ENCODE measurements at places on chromosomes 12 and 14. TPM values are rescaled to one million over a fixed set of nuclear protein-coding genes. Genes with fewer than 3 reads are reported as not detected.

DNA sequence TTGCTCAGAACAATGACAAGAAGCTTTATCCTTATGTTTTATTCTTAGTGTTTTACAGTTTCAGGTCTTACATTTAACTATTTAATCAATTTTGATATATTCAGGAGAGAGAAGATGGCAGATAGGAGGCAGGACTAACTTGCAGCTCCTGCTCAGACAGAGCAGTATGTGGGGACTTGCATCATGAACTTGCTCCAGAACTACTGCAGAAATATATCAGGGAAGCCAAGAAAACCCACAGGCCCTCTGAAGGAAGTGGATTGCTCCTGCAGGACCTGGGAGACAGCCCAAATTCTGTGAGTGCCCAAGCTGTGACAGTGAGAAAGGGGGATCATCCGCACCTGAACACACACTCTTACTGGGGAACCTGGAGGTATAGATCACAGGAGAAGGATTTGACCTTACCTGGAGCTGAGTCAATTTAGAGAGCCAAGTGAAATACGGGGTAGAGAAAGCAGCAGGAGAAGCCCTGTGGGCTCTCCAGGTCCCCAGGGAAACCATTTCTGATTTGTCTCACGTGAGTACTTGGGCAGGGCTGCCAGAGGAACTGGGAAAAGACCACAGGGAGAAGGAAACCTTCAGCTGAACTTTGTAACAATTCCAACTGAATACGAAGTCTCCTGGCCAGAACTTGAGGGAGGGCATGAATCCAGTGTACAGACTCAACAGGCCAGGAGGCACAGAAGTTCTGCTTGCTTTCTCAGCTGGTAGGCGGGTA, 28.9 kb upstream of the TSPAN8 start:
- H3K27me3 ChIP-seq: no peaks in the 10 kb centered on the region
- DNase-seq: no peak
- H3K36me3 ChIP-seq: no peaks in the 10 kb centered on the region
- no peaks in the 10 kb centered on the region for H3K4me1 ChIP-seq

GRCh38 chr14:35742442-35742841, 66.7 kb downstream of the RALGAPA1 start:
- no peaks in the 10 kb centered on the region for H3K27me3 ChIP-seq
- H3K27ac ChIP-seq: no peak overlapping the region
- no peak for DNase-seq

GRCh38 chr14:77838831-77839511, 39.1 kb downstream of the ADCK1 start:
- H3K4me1 ChIP-seq: no peaks in the 10 kb centered on the region
- no peak for DNase-seq
- H3K27me3 ChIP-seq: no peaks in the 10 kb centered on the region

Gene DICER1
- 32.7 TPM for total RNA-seq

Gene PARPBP
- 14.3 TPM for total RNA-seq

Gene MYF5
- not detected for total RNA-seq

Gene MORN3
- 0.72 TPM for total RNA-seq

GRCh38 chr12:122086641-122087285, 8.2 kb downstream of the MLXIP start:
- no peaks in the 10 kb centered on the region for H3K27me3 ChIP-seq
- H3K27ac ChIP-seq: peak overlapping the region; percentile 30
- H3K4me1 ChIP-seq: peaks cover 65% of the 10 kb centered on the region
- DNase-seq: no peak
- peaks cover 8% of the 10 kb centered on the region for H3K36me3 ChIP-seq

DNA sequence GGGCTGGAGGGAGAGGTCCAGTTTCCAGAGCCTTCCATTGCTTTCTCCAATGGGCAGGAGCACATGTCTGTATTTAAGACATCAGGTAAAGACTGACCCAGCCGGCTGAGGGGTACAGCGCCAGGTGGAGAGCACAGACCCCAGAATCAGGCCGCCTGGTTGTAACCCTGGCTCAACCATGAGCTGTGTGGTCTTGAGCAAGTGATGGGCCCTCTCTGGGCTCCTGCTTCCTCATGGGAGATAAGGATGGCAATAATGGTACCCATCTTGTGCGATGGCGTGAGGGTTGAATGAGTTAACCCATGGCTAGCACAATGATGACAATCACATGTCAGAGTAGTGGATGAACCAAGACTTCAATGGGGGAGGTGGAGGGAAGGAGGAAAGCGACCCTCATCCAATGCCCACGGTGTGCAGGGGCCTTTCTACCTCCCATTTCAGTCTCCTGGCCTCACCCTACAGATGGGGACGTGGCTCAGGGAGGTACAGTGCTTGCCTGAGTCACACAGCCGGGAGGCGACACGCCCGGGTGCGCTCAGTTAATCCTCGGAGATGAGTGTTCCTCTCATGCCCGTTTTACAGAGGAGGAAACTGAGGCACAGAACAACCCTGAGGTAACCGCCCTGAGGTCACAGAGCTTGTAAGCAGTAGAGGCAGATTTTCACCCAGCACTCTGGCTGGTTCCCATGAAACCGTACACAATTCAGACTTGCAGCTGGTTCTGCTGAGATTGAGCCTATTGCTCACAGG, 163.9 kb downstream of the RBM19 start:
- H3K36me3 ChIP-seq: no peaks in the 10 kb centered on the region
- H3K27me3 ChIP-seq: no peaks in the 10 kb centered on the region
- no peak overlapping the region for H3K4me3 ChIP-seq
- no peak overlapping the region for H3K27ac ChIP-seq
- no peaks in the 10 kb centered on the region for H3K4me1 ChIP-seq
- DNase-seq: no peak

Gene IFI27L1
- 19.6 TPM for total RNA-seq

- no peaks in the 10 kb centered on the region for H3K27me3 ChIP-seq
- no peaks in the 10 kb centered on the region for H3K36me3 ChIP-seq
- no peaks in the 10 kb centered on the region for H3K4me1 ChIP-seq
- DNase-seq: no peak
- H3K4me3 ChIP-seq: no peak overlapping the region
Measured at GRCh38 chr14:63752449-63753169, 24.7 kb upstream of the SGPP1 start.

DNA sequence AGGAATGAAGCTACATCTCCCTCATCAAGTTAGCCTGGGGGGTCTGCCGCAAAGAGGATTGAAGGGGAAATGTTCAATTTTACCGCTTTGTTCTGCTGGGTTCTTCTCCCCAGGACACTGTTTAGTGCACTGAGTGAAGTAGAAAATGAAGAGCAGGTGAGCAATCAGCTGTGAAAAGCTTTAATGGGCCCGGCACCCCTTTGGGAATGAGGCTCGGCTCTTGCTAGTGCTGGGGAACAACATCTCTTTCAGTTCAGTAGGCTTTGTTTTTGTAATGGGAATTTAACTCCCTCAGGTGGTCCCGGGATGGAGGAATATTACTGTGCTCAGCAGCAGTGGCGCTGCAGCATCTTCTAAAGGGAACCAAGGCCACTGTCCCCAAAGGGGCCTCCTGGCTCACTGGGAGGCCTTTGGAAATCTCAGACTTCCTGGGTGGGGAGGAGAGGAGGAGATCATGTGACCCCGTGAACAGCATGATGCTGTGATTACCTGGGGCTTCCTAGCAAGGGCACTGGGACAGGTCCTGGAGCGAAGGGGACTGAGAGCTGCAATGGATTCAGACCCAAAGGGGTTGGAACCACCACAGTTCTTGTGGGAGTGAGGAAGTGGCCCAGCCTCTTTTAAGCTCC, 85.2 kb upstream of the MAX start:
- DNase-seq: no peak
- no peaks in the 10 kb centered on the region for H3K36me3 ChIP-seq
- H3K4me3 ChIP-seq: no peak overlapping the region
- H3K4me1 ChIP-seq: 0 out of 2 replicates have a peak, but pooled peaks cover 4% of the 10 kb centered on the region

Gene MYO1H
- total RNA-seq: not detected

Gene IGFBP6
- total RNA-seq: 4.7 TPM

DNA sequence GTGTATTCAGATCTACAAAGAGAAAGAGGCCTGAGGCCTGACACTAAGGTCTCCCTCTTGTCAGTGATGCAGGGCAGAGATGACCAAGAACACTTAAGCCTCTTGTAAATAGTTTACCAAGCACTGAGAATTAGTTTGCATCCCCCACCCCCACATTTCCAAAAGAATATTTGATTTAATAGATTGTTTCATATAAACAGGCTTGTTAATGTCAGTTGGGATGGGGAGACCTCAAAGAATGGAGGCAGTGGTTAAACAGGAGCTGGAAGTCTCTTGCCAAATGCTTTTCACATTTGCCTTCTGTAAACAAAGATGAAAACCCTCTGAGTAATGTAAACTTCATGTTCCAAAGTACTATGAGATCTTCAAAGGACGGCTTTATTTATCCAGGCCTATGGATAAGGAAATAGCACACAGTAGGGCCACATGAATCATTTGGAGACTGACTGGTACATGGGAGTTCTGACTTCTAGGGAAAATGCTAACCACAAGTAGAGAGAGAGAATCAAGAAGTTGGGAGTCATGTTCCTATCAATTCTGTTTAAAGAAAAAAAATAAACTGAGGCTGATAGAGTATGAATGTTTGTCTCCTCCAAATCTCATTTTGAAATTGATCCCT, 234.7 kb downstream of the ANO2 start:
- no peaks in the 10 kb centered on the region for H3K36me3 ChIP-seq
- DNase-seq: no peak
- no peak overlapping the region for H3K4me3 ChIP-seq
- no peaks in the 10 kb centered on the region for H3K4me1 ChIP-seq
- no peaks in the 10 kb centered on the region for H3K27me3 ChIP-seq

Gene FGF23
- total RNA-seq: not detected

Gene SYNDIG1L
- total RNA-seq: not detected

DNA sequence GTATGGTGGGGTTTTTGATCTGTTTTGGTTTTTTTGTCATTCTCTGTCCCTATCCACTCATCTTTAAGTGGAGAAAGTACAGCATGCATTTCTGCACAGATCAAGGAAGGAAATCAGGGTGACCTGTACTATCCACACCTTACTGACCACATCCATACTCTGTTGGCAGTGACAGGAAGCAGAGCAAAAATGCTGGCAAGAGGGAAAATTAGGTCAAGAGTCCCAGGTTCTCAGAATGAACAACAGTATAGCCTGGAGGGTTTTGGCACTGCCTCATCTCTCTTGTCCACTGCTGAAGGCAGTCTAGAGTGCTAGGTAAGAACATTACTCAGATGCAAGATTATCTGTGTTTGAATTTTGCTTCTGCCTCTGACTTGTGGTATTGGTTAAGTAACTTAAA, 70.7 kb downstream of the TAOK3 start:
- H3K4me3 ChIP-seq: no peak overlapping the region
- no peak overlapping the region for H3K27ac ChIP-seq
- no peak for DNase-seq
- H3K4me1 ChIP-seq: peaks cover 9% of the 10 kb centered on the region
- H3K36me3 ChIP-seq: no peaks in the 10 kb centered on the region

Gene DHRS4
- 13.5 TPM for total RNA-seq

Gene SYT10
- total RNA-seq: not detected

Gene SERPINA9
- not detected for total RNA-seq

DNA sequence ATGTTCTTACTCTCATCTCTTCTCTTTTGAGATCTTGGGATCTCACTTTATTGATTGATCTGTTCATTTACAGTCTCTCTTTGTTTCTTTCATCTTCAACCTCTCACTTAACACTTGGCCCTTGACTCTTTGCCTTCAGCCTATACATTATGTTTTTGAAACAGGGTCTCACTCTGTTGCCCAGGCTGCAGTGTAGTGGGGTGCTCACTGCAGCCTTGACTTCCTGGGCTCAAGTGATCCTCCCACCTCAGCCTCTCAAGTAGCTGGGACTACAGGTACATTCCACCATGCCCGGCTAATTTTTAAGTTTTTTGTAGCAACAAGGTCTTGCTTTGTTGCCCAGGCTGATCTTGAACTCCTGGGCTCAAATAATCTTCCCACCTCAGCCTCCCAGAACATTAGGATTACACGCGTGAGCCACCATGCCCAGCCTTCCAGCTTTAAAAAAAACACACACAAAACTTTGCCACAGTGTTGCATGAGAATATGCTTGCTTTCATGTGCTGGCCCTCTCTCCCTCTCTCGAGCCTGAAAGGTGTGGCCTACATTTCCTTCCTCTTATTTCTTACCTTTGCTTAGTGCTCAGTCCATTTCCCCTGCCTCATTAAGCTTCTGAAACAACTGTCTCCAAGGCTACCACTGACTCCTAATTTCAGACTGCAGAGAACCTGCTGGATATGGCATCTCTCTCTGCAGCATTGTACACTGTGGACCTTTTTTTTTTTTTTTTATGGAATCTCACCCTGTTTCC, 9.9 kb downstream of the DIP2B start:
- H3K27me3 ChIP-seq: no peaks in the 10 kb centered on the region
- no peak for DNase-seq
- H3K36me3 ChIP-seq: no peaks in the 10 kb centered on the region
- peaks cover 6% of the 10 kb centered on the region for H3K4me1 ChIP-seq
- H3K4me3 ChIP-seq: no peak overlapping the region

DNA sequence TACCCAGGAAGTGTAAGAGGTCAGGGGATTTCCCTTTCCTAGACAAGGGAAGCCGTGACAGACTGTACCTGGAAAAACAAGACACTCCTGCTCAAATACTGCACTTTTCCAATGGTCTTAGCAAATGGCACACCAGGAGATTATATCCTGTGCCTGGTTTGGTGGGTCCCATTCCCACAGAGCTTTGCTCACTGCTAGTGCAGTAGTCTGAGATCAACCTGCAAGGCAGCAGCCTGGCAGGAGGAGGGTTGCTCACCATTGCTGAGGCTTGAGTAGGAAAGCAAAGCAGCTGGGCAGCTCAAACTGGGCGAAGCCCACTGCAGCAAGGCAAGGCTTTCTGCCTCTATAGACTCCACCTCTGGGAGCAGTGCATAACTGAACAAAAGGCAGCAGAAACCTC, 1.0 kb upstream of the RDH16 start:
- no peak overlapping the region for H3K27ac ChIP-seq
- H3K4me1 ChIP-seq: no peaks in the 10 kb centered on the region
- H3K36me3 ChIP-seq: no peaks in the 10 kb centered on the region
- H3K4me3 ChIP-seq: no peak overlapping the region
- peaks cover 14% of the 10 kb centered on the region for H3K27me3 ChIP-seq

Gene GNB3
- total RNA-seq: 0.21 TPM

DNA sequence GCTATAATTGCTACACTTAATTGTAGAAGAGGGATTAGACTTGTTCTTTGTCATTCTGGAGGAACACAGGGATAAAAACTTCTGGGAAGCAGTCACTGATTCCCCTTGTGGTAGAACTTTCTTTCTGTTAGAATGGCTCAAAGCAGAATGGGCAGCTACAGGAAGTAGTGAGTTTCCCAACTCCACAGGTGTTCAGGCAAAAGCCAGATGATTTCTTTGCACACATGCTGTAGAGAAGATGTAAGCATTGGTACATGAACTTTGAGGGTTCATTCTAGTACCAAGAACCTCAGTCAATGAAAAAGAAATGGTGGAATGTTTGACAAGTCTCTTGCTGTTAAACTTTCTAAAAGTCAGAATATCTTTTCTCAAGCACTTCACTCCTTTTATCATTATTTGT, 4.3 kb downstream of the NDUFA9 start:
- H3K27ac ChIP-seq: no peak overlapping the region
- DNase-seq: no peak
- H3K4me3 ChIP-seq: no peak overlapping the region
- H3K27me3 ChIP-seq: no peaks in the 10 kb centered on the region
